Choroid plexus epithelial cell (primary cell): ENCODE measurements at places on chromosomes 11 and 22.

- DNase-seq: no peak
Measured at GRCh38 chr22:26617271-26618199, at the start of gene CRYBB1. Gene CRYBB1, minus strand, starts transcription at chr22:26618027. Its CDS starts 1,708 bp downstream, at chr22:26616319.

DNA sequence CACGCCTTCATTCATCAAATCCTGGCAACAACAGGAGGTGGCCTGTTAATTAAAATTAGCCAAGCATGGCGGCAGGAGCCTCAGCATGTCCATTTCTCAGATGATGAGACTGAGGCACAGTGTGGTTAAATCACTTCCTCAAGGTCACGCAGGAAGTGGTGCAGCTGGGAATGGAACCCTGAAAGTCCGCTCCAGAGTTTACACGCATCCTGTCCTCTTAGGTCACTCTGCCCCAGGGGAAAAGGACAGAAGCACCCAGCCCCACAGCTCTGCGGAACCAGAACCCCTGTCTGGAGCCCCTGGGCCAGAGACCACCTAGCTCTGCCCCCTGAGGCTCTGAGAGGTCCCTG is 19.6 kb downstream of the RPL3 start:
- no peak for DNase-seq

- DNase-seq: peak; percentile 86
Measured at GRCh38 chr22:19909350-19910179, 32.0 kb upstream of the COMT start.

DNA sequence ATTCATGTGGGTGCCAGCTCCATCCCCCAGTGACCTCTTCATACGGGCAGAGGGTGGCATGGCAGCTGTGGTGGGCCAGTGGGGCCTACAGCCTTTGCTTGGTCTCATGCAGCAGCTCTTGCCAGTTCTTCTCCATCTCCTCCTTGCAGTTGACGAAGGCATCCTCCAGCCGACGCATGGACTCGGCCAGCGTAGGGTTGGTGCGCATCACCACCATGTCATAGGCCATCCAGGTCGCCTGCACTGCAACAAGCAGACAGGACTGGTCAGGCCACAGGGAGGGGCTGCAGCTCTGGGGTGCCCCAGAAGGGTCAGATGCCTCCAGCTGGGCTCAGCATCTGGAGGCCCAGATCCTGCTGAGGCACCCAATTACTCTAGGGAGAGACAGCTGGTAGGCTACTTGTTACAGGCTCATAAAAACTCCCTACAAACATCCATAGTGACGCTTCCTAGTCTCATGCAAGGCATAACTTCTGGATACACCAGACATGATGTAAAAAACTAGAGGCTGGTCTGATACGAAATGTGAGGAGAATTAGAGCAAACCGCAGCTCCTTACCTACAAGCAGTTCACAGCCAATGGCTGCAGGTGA is 5.6 kb downstream of the KLHDC7B start:
- no peak for DNase-seq

DNA sequence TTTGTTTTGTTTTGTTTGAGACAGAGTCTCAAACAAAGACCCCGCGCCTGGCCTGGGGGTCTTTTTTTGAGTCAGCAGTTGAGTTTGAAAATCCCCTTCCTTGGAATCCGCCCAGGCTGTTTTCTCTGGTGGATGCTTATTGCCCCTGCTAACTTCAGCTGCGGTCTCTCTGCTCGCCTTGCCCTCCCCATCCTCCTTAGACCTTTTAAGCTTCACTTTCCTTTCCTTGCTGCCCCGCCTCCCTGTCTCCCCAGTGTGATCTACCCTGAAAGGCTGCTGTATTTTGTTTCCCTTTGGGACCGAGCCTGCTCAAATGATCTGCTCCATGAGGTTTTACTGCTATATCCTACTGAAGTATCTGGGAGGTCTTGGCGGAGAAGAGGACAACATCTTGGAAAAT is 2.5 kb downstream of the USP18 start:
- DNase-seq: no peak

DNA sequence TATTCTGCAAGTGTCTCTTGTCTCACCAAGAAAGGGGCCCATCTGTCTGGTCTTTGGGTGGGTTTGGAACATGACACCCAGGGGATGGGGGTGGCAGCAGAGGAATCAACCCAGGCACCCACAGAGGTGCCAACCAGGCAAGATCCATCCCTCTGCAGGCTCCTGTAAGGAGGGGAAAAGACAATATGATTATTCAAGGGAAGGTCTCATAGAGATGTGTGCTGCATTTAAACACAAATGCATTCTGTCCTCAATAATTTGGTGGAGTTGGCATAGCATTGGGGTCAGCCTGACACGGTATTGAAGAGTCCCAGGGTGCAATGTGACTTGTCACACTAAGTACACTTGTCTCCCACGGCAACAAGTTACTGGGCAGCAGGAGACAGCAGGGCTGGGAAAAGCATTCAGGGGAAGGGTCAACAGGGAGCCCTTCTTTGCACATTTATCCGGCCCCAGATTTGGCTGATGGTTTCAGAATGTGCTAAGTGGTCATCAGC is 33.1 kb upstream of the SPON1 start:
- no peak for DNase-seq

GRCh38 chr11:133718831-133719230 is 126.5 kb downstream of the SPATA19 start:
- no peak for DNase-seq

GRCh38 chr11:76785513-76785912 is 2.4 kb downstream of the TSKU start:
- peak; percentile 52 for DNase-seq

DNA sequence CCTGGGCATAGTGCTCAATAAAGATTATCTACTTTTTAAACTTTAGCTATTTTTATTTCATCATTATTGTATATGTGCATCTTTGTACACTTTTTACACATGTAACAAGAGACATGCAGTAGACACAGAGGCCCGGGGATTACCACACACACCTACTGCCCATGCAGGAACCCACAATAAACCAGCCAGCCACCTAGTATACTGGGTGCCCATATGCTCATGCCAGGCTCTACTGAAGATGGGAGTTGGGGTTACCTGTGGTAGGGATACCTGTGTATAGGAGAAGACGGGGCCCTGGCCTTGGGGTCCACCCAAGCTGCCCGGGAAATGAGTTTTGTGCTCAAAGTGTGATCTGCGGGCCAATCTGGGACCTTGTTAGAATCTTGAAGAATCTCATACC is 31.2 kb upstream of the P2RY2 start:
- DNase-seq: no peak
